ENCODE measurements at places on chromosomes 2 and 18.

DNA sequence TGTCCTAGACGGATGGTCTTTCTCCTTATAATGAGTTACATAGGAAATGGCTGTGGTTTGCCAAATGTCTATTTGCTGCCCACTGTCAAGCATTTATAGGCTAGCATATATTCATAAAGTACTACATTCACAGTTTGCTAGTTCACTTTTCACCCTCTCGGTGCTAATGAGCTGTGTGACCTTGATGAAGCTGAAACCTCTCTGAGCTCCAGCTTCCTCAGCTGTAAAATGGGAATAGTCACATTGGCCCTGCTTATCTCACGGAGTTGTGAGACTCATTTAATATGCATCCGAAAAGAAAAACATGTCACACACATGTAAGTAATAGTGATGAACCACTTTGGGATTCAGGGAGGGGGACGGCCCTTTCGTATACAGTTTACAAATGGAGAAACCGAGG, 17.0 kb downstream of the PRKCE start:
- no peak for DNase-seq

GRCh38 chr2:85727798-85728197, 26.0 kb upstream of the ATOH8 start:
- DNase-seq: no peak

DNA sequence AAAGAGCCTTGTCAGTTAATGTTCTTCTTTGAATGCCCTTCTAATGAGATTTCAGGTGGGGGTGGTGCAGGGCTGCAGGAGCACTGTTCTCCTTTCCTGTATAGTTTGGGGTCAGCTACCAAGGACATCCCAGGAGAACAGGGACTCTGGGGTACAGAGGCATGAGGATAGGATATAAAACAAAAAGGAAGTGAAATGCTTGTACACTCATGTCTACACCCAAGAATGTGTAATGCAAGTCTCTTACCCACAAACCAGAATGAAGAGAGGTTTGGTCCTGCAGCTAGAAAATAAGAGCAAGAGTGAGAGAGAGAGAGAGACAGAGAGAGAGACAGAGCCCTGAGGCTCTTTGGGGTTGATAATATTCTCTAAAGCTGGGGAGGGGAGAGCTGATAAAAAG, 151.8 kb upstream of the KCTD1 start:
- no peak for DNase-seq

DNA sequence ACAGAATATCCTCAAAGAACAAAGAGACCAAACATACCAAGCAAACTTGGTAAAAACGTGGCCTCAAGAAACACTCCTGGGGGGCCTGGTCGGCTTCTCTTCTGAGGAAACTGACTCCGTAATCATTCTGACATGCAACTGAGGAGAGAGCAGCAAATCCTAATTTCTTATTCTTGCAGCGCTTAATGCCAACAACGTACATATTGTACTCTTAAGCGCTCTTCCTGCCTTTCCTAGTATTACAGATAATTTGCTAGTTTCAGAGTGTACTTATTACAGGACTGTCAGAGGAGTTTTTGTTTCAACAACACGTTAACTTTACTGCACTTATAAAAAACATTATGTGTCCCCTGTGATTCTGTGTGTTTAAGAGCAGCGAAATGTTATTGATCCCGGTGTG, 64.9 kb downstream of the ZNF521 start:
- DNase-seq: no peak

DNA sequence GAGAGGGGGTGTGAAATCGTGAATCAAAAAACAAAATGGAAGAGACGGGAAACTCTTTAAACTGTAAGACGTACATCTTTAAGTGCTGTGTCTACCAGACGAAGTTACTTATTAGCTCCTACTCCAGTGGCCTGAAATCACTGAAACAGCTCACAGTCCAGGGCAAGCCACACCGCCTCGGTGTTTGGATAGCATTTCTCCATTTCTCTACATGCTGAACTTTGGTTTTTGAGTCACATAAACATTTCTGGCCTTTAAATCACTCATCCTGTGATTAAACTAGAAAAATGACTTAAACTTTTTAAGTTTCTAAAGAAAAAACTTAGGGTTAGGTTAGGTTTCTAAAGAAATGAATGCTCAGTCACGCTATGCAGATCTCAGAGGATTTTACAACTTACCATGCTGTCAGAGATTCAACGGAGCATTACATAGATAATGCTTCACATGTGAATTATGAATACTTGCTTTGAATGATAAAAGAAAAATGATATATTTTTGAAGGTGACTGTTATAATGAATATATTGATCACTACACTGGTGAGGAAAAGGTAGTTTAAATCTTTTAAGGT, 138.4 kb downstream of the MBP start:
- DNase-seq: no peak

Data from SHP77 (cell line).